ENCODE measurements at places on chromosomes 7 and 10. TPM values are rescaled to one million over a fixed set of nuclear protein-coding genes. Genes with fewer than 3 reads are reported as not detected.

DDC gene
- total RNA-seq = not detected

PFKFB3 gene
- total RNA-seq = 5.2 TPM

ENKUR gene
- not detected for total RNA-seq

VAX1 gene
- not detected for total RNA-seq

LBX1 gene
- not detected for total RNA-seq

METTL27 gene
- total RNA-seq = 16.8 TPM

CDH23 gene
- not detected for total RNA-seq

SPDYE2B gene
- not detected for total RNA-seq

TRIM50 gene
- total RNA-seq = not detected

LMBR1 gene
- total RNA-seq = 34.6 TPM

H2BK1 gene
- not detected for total RNA-seq

IFIT1B gene
- total RNA-seq = not detected

RAB19 gene
- not detected for total RNA-seq

NEUROG3 gene
- total RNA-seq = not detected

GFRA1 gene
- 0.18 TPM for total RNA-seq

OAT gene
- total RNA-seq = 242 TPM

AKR1C8 gene
- not detected for total RNA-seq

ZP3 gene
- total RNA-seq = 0.29 TPM

TSPAN12 gene
- total RNA-seq = 1.1 TPM

C10orf67 gene
- 0.53 TPM for total RNA-seq

RBP3 gene
- under 0.01 TPM for total RNA-seq

LRRC27 gene
- 6.6 TPM for total RNA-seq

GRM3 gene
- total RNA-seq = not detected

CLDN3 gene
- not detected for total RNA-seq

GRID1 gene
- total RNA-seq = not detected

FAM237B gene
- not detected for total RNA-seq

FOXP2 gene
- total RNA-seq = 0.53 TPM

ACHE gene
- not detected for total RNA-seq

ODAD2 gene
- total RNA-seq = 1.8 TPM

SOSTDC1 gene
- total RNA-seq = 0.29 TPM

C7orf57 gene
- 0.18 TPM for total RNA-seq

OPN1SW gene
- not detected for total RNA-seq

CYP26C1 gene
- total RNA-seq = not detected

CYP3A7 gene
- not detected for total RNA-seq

GPR85 gene
- total RNA-seq = 3.4 TPM

TAS2R3 gene
- total RNA-seq = not detected

IGFBP3 gene
- 15.6 TPM for total RNA-seq

NXPH1 gene
- not detected for total RNA-seq

TET1 gene
- 2.8 TPM for total RNA-seq

ABCC2 gene
- under 0.01 TPM for total RNA-seq

SCART1 gene
- under 0.01 TPM for total RNA-seq

PALD1 gene
- total RNA-seq = under 0.01 TPM

PRLHR gene
- total RNA-seq = not detected

NRG3 gene
- not detected for total RNA-seq

PLCE1 gene
- 3.5 TPM for total RNA-seq

RASA4 gene
- 3.9 TPM for total RNA-seq

CYP2C19 gene
- total RNA-seq = not detected

SMKR1 gene
- total RNA-seq = not detected

SPAM1 gene
- not detected for total RNA-seq

LRRC72 gene
- not detected for total RNA-seq

SPDYE11 gene
- not detected for total RNA-seq

FUOM gene
- 41.2 TPM for total RNA-seq

LIPN gene
- total RNA-seq = not detected

EIF5AL1 gene
- total RNA-seq = 0.53 TPM

ABLIM1 gene
- total RNA-seq = 5.2 TPM

MRLN gene
- total RNA-seq = not detected

DYDC2 gene
- total RNA-seq = not detected

GRID2IP gene
- total RNA-seq = not detected

Measured in myometrial cell (primary cell).